ENCODE measurements at places on chromosomes 16 and 17.
A peak's percentile ranks its signal among the peaks of the same experiment; 100 is the strongest.

DNA sequence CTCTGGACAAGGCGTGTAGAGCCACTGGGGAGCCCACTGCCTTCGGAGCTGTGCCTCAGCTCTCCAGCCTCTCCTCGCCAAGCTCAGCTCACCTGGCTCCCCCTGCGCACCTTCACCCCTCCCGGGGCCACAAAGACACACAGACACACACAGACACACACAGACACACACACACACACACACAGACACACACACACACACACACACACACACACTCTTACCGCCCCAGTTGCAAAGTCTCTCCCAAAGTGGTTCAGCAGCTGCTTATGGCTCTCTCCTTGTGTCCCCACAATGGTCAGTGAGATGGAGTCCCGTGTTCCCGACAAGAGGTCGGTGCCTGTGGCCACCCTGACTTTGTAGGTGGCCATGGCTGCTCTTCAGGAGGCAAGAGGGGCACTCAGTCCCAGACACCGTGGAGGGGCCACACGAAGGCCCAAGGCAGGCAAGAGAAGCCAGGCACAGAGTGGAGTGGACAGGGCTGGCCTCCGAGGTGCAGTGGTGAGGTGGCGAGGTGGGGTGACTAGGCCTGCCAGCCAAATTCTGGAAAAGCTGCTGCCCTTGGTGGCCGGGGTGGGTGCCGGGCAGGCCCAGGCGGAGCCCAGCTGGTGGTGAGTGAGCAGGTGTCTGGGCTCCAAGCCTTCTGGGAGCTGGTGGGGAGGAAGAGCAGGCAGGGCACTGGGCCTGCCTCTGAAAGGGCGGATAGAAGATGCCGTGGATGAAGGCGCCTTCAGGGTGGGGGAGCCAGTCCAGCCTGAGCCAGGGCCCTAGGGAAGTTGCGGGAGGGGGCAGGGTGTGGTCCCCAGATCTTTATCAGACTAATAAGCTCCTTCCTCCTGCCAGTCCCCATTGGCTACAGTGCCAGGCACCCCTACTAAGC, at the start of gene ALOX12B:
TSS of gene ALOX12B (minus strand) at position 642 of the 877 bp plus-strand sequence. CDS start at position 368, 274 bp downstream.
- no peak for DNase-seq

- no peak for DNase-seq
These were observed 537.7 kb downstream of the MAF start for GRCh38 chr16:79062821-79063220.

DNA sequence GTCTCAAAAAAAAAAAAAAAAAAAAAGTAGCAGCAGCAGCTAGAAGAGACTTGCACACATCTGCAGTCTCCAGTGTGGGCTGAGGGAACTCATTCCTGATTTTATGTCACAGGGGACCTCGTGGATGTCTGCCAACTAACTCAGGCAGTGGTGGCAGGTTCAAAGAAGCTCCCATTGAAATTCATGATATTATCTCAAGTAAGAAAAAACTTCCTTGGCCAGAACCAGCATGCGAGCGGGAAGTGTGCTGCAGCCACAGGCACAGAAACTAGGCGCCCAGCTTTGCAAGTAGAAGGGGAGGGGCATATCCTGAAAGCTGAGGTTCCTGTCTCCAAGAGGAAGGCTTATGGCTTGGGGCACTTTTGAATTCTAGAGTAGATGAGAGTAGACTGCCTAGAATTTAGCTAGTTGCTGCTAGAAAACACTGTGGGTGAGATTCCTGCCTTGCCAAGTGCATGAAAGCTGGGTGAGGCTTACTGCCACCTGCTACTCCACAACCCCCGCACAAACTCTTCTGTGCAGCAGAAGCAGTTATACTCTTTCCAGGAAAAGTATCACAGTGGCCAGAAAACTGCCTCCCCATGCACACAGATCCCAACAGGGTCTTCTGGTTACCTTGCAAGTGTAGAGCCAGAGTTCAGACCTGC, 603.8 kb upstream of the CA10 start:
- DNase-seq, result no peak

- DNase-seq, result peak; percentile 85
These were observed 22.1 kb downstream of the COX10 start for GRCh38 chr17:14091367-14091766.

DNA sequence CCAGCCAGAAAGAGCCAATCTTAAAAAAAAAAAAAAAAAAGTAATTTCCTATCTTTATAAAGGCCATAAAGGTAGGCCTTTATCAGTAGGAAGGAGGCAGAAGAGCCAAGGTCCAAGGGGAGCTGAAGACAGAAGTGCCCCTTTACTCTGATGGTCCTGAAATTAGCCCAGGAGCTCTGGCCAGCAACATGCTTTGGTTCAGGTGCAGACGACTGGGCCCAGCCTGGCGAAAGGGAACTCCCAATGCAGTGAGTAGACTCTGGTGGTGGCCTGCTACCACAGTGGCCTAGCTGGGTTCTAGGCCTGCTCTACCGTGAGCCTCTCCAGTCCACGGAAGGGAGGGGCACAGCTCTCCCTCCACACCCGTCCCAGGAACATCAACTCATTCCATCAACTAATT, 23.1 kb upstream of the MEIOB start:
- no peak for DNase-seq

- DNase-seq, result peak; percentile 88
These were observed 138.7 kb upstream of the RPH3AL start for GRCh38 chr17:491086-492021.

- no peak for DNase-seq
These were observed 8.2 kb downstream of the STX1B start for GRCh38 chr16:31002250-31002700.

GRCh38 chr16:78640886-78641285, 541.4 kb downstream of the WWOX start:
- no peak for DNase-seq

DNA sequence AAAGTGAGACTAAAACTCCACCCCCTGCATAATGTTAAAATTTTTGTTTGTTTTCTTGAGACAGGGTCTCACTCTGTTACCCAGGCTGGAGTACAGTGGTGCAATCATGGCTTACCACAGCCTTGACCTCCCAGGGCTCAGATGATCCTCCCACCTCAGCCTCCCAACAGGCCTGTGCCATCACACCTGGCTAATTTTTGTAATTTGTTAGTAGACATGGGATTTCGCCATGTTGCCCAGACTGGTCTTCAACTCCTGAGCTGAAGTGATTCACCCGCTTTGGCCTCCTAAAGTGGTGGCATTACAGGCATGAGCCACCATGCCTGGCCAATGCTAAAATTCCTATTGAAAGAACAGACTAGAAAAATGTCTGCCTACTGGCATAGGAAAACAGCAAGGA, 103.8 kb downstream of the TRIM37 start:
- peak; percentile 37 for DNase-seq

- DNase-seq, result no peak
These were observed 9.9 kb upstream of the MEAK7 start for GRCh38 chr16:84514295-84514873.
